ENCODE measurements at places on chromosomes 1 and 21.

DNA sequence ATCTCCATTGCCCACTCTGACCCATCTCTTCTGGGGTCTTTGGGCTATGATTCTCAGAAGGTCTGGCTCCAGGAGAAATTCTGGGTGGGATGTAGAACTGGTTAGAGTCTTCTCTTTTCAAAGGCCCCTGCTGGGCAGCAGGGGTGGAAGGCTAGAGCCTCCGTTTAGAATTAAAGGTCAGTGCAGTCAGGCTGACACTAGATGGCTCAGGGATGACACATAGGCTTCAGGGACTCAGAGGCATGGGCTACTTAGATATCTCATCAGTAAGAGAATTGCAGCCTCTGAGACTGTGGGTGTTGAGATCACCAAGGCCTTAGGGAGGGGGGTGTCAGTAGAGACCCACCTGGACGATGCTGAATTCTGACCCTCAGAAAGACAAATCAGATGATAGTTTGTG is 12.6 kb upstream of the PPM1J start:
- DNase-seq: no peak

GRCh38 chr1:118200836-118201235 is 15.8 kb upstream of the SPAG17 start:
- no peak for DNase-seq

- DNase-seq: no peak
Measured at GRCh38 chr1:201606096-201606495, 67.2 kb downstream of the NAV1 start.

GRCh38 chr1:200410566-200410878 is 686 bp upstream of the ZNF281 start:
- DNase-seq: no peak

GRCh38 chr1:231666220-231666936 is 39.8 kb downstream of the DISC1 start:
- no peak for DNase-seq

DNA sequence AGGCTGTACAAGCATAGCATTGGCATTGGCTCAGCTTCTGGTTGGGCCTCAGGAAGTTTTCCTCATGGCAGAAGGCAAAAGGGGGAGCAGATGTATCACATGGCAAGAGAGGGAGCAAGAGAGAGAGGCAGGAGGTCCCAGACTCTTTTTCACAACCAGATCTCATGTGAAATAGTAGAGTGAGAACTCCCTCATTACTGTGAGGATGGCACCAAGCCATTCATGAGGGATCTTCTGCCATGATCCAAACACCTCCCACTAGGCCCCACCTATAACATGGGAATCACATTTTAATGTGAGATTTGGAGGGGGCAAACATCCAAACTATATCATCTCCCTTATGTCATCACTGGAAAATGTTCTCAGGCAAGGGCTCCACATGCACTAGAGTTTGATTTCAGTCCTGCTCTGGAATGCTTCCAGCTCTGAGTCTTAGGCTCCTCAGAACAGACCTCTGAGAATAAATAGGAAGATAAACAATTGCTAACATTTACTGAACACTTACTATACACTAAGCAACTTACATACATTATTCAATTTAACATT is 39.4 kb upstream of the VTCN1 start:
- no peak for DNase-seq

DNA sequence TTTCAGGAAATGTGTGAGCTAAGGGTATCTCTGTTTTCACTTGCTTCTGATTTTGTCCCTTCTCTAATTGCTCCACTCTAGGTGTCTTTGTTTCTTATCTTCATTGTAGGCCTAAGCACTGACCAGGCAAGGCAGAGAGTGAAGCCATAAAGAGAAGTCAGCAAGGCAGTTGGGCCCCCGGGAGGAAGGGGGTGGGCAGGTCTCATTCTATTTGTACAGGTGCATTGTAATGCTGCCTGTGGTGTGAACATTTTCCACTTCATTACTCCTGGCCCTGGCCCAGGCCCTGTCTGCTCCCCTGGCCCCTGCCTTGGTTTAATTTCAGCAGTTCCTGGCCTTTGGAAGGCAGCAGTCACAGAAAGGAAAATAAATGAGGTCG is 86.4 kb upstream of the JUN start:
- no peak for DNase-seq

DNA sequence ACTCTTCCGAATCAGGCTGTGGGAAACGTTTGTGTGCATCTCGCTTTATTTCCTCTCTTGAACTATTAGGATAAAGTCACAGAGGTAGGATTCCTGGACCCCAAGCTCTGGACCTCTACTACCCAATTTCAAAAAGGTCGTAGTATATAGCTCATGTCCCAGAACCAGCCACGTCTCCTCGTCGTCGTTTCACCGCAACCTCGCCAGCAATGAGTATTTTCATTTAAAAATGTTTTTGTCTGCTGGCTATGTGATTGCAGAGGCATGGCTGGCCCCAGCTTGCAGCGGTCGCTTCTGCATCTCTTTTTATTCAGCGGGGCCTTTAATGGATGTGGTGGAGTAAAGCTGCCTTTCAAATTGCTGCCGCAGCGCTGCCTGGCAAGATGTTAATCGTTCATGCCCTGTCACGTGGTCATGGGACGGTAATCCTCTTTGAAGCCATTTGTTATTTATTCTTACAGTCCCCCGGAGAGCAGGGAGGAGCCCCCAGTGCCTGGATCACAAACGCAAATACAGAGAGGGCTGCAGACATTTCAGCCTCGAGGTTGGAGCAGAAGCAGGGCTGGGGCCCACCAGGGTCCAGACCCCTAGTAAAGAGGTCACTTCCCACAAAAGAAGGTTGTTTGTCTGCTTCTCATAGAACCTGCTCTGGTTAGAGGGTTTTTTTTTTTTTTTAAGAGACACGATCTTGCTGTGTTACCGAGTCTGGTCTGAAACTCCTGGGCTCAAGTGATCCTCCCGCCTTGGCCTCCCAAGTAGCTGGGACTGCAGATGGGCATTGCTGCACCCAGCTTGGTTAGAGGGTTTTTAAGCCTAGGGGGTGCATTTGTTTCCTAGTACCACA is 11.6 kb upstream of the NPHP4 start:
- DNase-seq: no peak

DNA sequence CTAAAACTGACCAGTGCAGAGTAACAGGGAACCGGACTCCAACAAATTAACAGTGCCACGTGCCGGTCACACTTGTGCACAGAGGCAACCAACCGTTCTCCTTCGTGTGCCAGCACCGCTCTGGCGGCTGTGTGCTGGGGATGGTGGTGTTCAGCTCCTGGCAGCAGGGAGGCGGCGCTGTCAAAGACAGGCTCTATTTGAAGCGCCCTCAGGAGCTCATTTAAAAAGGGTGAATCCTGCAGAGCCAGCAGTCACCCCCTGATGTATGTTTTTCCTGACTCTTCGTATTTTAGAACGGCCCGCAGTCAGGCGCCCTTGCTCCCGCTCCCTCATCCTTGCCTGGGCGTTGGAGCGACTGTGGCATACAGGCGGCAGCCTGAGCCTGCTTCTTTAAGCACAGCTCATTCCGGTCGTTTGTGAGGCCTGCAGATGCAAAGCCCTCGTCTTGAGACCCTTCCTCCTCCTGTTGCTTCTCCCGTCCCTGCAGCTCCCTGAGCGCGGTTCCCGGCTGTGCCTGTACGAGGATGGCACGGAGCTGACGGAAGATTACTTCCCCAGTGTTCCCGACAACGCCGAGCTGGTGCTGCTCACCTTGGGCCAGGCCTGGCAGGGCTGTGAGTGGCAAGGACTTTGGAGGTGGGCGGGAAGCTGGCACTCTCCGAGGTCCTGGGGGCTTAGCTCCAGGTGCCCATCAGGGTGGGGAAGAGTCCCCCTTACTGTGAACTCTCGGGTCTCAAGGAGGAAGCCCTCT is 1.1 kb downstream of the DFFB start:
- DNase-seq: no peak

- no peak for DNase-seq
Measured at GRCh38 chr1:109208836-109209463, 4.8 kb upstream of the SARS1 start.

DNA sequence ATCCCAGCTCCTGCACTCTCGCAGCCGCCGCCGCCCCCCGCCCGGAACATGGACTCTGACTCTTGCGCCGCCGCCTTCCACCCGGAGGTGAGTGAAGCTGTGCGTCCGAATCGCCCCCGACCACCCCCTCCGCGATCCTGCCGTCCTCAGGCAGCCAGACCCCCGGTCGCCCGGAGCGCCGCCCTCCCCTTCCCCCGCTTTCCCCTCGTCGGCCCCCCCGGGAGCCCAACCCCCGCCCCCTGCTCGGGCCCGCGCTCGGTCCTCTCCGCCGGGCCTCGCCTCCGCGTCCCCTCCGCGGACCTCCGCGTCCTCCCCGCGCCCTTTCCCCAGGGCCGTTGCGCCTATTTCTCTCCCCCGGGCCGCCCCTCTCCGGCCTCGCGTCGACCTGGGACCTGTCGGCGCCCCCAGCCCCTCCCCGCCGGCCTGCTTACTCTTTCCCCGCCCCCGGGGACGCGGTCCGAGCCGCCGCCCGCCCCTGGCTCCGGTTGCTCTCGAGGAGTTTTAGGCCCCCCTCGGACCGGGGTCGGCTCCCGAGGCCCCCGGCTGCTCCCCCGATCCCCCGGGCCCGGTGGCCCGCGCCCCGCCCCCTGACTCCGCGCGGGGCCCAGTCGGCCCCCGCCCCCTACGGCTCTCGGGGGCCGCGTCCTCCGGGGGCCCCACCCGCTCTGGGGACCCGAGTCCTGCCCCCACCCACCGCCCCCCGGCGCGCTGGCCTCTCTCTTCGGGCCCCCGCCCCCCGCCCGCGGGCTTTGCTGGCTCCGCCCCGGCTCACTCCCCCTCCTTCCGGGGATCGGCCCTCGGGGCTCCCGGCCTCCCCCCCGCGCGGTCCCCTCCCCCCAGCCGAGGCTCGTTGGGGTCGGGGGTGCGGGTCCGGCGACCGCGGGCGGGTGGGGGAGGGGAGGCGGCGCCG is 743 bp downstream of the PHF13 start:
- peak; percentile 33 for DNase-seq

- no peak for DNase-seq
Measured at GRCh38 chr1:34763142-34763781, 3.7 kb downstream of the GJB4 start.

- DNase-seq: no peak
Measured at GRCh38 chr1:240170806-240171205, 79.1 kb downstream of the FMN2 start.

- DNase-seq: no peak
Measured at GRCh38 chr1:67886076-67886475, 52.8 kb upstream of the GNG12 start.

- DNase-seq: no peak
Measured at GRCh38 chr1:5099558-5099957, 445.1 kb downstream of the AJAP1 start.

DNA sequence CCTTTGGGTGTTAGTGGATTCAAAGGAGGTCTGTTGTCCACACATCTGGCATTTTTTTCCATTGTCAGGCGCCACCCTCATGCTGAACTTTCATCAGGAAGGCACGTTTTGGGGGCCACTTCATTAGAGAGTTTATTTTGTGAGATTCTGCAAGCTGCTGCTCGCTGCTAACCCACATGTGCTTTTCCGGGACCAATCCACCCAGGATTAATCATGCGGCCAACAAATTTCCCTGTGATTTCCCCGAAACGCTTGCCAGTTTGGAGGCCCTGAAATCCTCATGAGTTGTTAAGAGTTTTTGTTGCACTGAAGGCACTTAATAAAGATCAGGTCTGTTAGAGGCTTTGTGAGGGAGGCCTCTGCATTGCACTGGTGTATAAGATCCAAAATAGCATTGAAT is 2.4 kb downstream of the PDPN start:
- DNase-seq: no peak

DNA sequence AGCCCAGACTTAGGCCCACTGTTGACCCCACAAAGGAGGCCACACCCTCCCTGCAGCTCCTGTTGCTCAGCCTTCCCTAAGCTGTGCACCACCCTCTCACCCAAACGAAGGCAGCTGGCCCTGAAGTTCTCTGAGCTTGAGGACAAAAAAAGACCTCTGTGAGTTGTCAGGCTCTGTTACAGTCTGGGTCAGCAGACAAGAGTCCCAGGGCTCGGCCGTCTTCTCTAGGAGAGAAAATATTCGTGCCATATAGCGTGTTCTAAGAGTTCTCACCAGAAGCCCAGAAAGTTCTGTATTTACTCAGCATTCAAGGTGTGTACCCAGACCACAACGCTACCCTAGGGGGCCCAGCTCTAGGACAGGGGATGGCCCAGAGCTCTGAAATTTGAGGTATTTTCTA is 25.5 kb upstream of the LYST start:
- DNase-seq: no peak

GRCh38 chr1:88118176-88118845 is 565.8 kb upstream of the PKN2 start:
- DNase-seq: no peak
